ENCODE measurements at places on chromosomes 1 and 21.

DNA sequence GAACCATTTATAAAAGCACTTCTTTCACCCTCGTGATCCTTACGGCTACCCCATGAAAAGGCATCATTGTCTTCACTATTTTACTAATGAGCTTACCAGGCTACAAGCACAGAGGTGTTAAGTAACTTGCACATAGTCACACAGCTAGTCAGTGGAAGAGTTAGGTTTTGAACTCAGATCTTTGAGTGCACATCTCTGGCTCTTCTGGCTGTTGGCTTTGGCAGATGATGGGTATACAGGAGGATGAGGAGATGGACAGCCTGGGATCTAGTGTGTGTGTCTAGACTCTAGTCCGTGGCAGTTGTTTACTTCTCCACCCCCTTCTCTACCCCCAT, 11.6 kb downstream of the VANGL2 start:
- no peak for DNase-seq

GRCh38 chr1:150613061-150613920, 16.1 kb downstream of the ENSA start:
- peak; percentile 75 for DNase-seq

GRCh38 chr1:231768416-231768815, 141.8 kb downstream of the DISC1 start:
- no peak for DNase-seq

DNA sequence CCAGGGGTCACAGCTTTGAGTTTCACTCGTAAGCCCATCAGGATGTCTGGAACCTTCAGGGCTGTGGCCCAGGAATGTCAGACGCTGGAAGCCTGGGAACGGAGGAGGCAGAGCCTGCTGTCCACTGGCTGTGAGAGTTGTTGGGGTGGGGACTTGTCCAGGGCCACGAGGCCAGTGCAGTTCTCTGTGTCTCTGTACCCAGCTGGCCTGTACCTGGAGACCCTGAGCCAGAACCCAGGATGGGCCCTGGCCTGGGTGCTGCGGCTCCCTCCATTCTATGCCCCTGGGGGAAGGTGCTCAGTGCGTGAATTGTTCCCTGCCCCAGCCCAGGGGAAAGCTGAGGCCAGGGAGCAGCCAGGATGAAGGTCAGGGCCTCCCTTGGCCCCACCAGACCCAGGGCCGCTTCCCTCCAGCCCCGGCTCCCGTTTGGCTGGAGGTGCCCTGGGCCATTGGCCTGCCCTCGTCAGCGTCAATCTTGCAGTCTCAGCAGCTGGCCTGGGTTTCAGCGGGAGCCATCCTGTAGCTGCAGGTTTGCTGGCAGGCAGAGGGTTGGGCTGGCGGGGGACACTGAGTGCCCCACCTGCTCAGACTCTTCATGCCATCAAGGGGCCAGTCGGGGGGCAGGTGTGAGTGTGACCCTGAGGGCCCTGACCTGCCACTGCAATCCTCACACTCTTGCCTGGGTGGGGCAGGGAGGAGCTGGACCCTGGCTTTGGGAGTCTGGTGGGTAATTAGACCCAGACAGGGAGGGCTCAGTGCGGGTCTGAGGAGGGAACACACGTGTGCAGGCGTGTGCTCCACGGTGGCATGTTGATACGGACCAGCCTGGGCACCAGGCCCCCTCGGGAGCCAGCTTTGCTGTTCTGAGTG, 724 bp upstream of the CALML6 start:
- no peak for DNase-seq

DNA sequence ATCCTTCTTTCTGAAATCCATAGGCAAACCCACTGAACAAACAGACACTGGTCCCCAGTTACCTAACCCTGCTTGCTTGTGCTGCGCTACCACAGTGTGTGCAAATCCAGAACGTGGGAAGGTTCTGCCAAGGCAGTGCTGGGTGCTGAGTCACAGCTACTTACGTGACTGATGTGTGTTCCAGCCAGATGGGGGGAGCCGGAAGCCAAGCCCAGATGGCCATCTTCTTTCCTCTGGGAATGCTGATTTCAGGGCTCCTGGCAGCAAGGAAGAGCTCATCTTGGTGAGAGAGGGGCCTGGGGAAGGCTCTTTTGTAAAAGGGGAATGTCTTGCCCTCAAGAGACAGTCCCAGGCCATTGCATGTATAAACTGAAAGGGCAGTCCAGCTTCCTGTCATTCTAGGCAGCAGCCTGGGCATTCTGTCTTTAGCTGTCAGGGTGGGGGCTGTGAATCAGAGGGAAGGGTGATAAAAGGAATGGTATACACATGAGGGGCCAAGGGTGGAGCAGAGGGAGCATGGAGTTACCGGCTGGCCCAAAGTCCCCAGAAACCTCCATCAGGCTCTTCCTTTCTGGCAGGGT, 54.1 kb downstream of the CD46 start:
- no peak for DNase-seq

DNA sequence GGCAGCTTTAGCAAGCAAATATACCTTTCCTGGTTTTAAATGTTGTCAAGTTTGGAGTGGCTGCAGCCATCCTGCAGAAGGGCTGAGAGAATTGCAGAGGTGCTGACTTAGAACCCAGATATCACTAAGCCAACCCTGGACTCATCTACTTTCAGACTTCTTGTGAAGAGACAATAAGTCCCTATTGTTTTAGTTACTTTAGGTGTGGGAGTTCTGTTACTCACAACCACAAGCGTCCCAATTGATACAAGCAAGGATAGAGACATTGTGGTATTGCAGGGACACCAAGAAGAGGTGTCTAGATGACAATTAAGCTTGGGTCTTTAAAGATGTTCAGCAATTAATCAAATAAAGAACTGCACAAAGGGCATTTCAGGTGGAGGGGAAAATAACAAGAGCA, 8.8 kb upstream of the ETV3 start:
- no peak for DNase-seq
